ENCODE measurements at places on chromosomes 11 and 22. TPM values are rescaled to one million over a fixed set of nuclear protein-coding genes. Genes with fewer than 3 reads are reported as not detected.

NCAM1 gene
- 1.6 TPM for total RNA-seq

GRCh38 chr11:15216678-15217077 is 102.0 kb downstream of the INSC start:
- no peak for DNase-seq

DNA sequence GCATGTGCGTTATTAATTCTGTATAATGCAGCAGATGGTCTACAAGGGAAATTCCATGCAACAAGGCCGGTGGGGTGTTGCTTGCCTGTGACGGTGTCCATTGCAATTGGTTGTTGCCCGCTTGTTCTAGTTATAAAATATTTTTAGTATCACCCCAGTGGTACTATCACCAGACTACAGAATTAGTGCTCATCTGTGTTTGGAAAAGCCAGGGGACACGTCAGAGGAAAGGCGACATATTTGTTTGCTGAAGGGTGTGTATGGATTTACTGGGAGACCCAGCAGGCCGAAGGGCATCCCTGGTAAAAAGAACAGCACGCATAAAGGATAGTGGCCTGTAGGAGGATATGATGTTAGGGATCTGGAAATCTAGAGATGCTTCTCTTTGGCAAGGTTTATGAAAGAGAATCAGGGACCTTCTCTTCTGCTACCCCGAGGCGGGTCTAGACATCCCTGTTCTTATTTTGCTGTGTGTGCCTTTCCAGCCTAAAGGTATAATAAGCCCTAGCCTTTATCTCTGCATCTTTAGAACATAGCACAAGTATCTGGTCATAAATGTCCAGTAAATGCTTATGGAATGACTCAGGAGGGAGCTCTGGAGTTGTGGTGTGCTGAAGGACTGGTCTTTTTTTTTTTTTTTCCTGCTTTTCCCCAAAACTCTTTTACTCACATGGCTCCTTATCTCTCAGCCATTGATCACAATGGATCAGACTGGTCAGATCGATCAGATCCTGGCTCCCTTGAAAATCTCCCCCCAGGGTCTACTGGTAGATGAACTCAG is 90.9 kb downstream of the LDLRAD3 start:
- DNase-seq = no peak

DNA sequence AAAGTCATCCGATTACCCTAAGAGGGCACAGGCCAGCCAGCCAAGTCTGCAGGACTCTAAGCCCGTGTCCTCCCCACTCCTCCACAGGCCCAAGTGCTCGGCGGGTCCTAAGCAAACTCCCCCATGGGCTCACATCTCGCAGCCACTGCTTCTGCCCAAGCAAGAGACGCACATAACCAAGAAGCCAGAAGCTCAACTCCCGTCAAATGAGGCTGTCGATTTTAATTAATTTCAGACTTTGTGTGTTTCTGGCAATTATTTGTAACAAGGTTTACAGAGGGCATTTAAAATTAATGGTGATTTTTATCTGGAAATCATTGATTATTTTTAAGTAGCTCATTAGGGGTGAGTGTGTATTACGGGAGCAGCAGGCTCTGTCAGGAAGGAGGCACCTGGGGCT is 27.4 kb downstream of the PHF21B start:
- no peak for DNase-seq

- no peak for DNase-seq
Observed at GRCh38 chr11:87281496-87281895, 243.8 kb downstream of the TMEM135 start.

- DNase-seq = no peak
Observed at GRCh38 chr22:39914584-39914983, 13.7 kb downstream of the GRAP2 start.
